ENCODE measurements at places on chromosomes 12 and 14.

DNA sequence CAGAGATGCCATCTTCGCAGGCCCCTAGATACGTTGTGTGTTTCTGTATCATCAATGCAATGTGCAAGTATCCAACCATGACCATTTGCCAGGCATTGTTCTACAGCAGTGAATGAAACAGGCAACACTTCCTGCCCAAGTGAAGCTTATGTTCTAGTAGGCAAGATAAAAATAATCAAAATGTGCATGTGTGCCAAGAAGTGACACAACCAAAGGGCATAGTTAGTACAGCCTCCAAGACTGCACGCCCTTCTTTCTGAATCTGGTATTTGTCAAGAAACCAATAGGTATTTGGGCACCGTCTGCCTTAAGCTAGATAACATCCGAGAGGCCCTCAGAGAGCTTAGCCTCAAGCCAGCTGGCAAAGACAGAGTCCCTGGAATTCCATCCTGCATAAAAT, 152.0 kb downstream of the TMEM132C start:
- no peak for DNase-seq

DNA sequence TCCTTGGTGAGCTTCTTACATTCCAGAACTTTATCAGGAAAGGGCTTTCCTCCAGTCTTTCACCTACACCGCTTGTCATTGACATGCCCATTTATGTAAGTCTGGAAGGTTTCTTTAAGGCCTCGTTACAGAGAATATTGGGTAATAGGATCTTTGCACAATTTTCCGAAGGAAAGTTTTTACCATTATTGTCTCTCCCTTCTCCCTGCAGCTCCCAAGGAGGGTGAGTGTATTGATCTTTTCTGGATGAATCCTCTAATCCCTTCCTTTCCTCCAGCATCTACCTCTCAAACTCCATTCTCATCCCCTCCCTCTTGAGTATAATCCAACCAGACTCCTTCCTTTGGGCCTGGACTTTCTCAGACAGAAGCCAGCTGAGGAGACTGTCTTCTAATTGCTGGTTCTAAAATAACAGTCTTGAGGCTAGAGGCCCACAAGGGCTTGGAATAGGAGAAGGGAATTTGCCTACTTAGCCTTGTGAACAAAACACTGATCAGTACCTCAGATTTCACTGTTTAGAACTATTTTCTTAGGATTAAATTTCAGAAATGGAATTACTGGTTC, 21.8 kb downstream of the WNK1 start:
- DNase-seq = no peak

DNA sequence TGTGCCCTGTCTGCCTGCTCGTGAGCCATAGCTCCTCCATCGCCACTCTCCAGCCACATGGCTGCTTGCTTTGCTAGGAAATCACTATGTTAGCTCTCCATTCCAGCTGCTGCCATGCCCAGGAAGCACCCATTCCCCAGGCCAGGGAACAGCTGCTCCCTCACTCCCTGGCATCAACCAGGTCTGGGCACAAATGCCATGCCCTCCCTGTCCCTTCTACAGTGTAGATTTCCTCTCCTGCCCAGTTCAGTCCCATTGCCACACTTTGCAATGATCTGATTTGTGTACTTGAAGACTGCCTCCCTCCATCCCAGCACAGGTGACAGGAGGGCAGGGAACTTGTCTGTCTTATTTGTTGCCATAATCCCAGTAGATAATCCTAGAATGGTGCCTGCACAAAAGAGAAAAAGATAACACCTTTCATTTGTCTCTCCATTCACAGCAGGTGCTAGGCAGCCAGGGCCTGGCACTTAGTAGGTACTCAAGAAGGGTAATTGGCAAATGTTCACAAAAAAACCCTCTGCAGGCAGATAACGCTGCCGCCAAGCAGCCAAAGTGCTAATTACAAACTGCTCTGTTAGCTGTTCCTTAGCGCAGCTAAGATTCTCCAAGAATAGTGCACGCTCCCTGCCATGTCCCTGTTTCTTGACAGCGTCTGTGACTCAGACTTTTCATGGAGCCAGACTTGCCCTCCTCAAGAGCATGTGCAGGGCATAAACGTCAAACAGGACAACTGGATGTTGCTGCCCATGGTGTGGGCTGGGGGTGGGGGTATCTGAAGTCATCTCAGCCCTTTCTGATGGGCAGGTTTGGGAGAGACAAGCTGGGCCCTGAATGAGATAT, 69.1 kb downstream of the ARL6IP4 start:
- no peak for DNase-seq

- DNase-seq = no peak
Measured at GRCh38 chr14:64628940-64629408, 75.2 kb upstream of the PLEKHG3 start.

- DNase-seq = no peak
Measured at GRCh38 chr14:95218006-95218405, 60.7 kb upstream of the DICER1 start.

DNA sequence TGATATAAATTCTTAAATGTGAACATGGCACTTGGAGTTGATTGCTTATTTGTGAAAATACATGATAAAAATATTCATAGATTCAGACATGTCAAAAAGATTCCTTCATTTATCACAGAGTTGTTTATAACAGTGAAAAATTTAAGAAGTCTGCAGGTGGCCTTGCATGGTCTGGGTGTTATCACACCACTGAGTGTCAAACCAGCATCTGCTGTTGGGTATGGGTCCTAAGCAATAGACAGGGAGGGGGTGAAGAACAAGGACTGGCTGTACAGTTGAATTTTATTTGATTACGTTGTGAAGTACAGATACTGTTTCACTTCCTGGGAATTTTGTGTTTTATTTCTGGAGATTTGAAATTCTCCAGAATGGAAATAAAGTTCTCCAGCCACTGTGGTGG, 180.4 kb upstream of the HIF1A start:
- DNase-seq = no peak

- DNase-seq = peak; percentile 43
Measured at GRCh38 chr12:29148911-29149690, at the start of gene FAR2. Gene FAR2 (plus strand): TSS chr12:29149278. CDS start chr12:29270450, 121,172 bp downstream.

DNA sequence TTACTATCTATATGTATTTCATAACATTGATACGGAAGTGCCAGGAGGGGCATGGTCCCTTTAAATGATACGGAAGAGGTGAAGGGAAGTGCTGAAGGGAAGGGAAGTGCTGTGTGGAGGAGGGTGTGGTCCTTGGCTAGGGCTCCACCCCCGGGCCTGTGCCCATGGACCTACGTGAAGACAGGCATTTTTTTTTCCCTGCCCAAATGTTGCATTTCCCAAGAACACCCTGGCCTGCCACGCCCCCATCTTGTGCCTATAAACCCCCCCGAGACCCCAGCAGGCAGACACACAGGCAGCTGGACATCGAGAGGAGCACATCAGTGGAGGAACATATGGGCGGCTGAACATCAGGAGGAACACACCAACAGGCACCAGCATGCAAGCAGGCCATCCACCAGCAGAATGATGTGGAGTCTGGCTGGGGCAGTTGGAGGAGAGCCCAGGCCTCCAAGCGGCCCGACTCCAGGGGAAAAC, 134.1 kb downstream of the SLC41A2 start:
- no peak for DNase-seq

DNA sequence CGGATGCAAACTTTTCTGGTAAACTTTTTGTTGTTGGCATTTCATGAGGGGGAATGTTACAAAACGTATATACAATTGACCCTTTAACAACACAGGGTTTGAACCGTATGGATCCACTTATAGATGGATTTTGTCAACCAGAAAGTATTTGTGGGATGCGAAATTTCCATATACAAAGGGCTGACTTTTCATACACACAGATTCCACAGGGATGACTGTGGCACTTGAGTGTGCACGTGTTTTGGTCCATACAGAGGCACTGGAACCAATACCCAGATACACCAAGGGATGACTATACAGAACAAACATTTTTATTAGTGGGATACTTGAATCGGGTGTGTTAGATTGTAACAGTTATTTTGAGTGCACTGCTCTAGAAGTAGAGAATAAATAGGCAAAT, 29.8 kb upstream of the CCT2 start:
- no peak for DNase-seq

GRCh38 chr12:52813885-52814709, at the start of gene KRT4:
Gene KRT4 (minus strand): TSS chr12:52814116. CDS start chr12:52814058, 58 bp downstream.
- DNase-seq = no peak

- no peak for DNase-seq
Measured at GRCh38 chr14:104239185-104239775, 100.9 kb downstream of the KIF26A start.

- no peak for DNase-seq
Measured at GRCh38 chr12:57236201-57236924, 6.9 kb downstream of the SHMT2 start.

GRCh38 chr12:122999986-123000420, 19.5 kb downstream of the ARL6IP4 start:
- no peak for DNase-seq

DNA sequence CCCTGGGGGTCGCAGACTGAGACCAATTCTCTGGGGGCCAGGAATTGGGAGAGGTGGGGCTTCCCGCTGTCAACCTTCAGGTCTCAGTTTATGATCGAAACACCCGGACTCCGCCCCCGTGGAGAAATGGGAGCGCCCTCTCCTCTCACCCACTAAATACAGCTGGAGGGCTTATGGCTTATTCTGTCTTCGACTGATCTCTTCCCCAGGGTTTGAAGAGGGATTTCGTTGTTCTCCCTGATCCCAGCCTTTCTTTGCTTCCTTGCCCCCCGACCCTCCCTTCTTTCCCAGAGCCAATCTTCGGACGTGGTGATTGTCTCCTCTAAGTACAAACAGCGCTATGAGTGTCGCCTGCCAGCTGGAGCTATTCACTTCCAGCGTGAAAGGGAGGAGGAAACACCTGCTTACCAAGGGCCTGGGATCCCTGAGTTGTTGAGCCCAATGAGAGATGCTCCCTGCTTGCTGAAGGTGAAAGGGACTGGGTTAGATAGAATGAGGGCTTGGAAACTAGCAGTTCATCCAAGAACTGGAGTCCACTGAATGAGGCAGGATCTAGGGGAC, 607 bp downstream of the OS9 start:
- peak; percentile 46 for DNase-seq

DNA sequence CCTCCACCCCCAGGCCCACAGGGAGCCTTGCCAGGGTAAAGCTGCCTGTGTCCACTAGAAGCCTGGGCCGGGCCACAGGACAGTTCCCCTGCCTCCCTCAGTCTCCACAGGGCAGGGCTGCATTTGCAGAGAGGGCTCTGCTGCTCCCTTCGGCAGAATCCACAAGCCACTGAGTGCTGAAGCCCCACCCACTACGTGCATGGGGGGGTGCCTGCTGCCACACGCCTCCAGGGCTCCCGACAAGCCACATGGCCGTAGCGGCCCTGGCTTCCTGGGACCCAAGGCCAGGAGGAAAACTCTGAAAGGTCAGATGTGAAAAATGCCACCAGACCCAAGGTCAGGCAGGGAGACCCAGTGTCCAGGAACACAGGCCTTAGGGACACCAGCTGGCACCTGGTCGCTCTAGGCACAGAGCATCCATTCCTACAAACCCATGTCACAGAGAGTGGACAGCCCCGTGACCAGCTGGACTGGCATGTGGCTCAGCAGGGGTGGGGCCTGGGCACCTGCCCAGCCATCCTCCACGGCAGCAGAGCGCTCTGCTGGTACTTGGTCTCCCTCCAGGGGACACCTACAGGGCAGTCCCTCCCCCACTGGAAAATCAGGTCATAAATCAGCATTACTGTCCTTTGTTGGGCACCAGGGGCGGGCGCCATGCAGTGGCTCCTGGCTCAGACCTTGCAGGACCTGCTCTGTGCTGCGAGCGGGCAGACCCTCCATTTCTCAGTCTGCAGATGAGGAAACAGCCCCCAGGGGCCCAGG, 42.9 kb downstream of the CCDC85C start:
- DNase-seq = no peak

DNA sequence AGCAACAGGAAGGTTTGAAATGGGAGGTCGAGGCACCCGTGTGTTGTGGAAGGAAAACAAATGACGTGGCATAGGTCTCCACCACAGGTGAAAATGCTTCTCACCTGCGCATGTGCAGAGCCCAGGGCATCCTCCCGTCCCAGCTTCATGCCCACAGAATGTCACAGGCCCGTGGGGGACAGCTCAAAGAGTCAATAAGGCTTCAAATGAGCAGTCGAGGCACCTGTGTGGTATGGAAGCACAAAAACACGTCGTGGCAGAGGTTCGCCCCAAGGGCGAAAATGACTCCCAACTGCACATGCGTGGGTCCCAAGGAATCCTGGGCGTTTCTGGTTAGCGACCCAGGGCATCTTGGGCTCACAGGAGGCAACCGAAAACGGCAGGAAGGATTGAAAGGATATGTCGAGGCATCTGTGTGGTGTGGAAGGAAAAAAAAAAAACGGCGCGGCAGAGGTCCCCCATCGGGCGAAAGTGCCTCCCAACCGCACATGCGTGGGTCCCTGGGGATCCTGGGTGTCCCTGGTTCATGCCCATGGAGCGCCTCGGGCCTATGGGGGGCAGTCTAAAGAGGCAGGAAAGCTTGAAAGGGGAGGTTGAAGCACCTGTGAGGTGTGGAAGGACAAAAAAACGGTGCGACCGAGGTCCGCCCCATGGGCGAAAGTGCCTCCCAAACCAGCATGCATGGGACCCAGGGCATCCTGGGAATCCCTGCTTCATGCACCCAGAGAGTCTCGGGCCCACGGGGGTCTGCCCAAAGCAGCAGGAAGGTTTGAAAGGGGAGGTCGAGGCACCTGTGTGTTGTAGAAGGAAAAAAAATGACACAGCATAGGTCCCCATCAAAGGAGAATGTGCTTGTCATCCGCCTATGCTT, 578.5 kb downstream of the ALG10 start:
- no peak for DNase-seq

DNA sequence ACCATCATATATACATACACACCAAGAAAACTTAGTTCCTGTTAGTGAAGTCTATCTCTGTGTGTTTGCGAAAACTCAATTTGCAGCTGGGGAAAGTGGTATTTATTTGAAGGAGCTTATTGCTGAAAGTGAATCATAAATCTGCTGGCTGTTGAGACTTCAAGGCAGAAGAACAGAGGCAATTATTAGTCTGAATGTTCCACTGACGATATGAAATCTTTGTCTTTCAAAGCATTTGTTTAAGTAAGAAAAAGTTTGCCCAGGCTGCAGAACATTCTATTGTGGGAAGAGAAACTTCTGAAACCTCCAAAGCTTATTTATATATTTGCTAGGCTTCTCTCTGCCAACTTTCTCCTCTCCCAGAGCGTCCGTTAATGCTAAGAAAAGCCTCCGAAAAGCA, 255.7 kb upstream of the TMPO start:
- DNase-seq = no peak

GRCh38 chr12:3110578-3110977, 33.4 kb downstream of the TSPAN9 start:
- no peak for DNase-seq

GRCh38 chr14:42045383-42045782, 438.7 kb downstream of the LRFN5 start:
- no peak for DNase-seq

GRCh38 chr14:36162267-36162666, 14.3 kb downstream of the PTCSC3 start:
- DNase-seq = no peak
